Fibroblast of skin of left quadriceps (primary cell): ENCODE measurements at places on chromosomes 1 and 21.

DNA sequence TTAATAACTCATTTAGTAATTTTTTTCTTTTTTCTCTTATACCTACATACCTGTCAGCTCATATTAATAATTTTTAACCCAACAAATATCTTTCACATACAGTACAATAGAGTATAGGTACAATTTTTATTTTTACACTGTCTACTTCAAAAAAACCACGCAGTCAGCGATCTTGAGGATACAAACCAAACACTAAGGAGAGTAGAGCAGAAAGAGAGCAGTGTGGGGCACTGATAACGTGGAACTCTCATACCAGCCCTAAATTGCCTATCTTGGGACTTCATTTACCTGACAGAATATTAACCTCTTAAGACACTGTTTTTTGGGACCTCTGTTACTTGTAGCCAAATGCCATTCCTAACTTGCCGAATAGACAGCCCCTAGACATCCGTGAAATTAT is 5.5 kb downstream of the TRMT1L start:
- no peak for DNase-seq

DNA sequence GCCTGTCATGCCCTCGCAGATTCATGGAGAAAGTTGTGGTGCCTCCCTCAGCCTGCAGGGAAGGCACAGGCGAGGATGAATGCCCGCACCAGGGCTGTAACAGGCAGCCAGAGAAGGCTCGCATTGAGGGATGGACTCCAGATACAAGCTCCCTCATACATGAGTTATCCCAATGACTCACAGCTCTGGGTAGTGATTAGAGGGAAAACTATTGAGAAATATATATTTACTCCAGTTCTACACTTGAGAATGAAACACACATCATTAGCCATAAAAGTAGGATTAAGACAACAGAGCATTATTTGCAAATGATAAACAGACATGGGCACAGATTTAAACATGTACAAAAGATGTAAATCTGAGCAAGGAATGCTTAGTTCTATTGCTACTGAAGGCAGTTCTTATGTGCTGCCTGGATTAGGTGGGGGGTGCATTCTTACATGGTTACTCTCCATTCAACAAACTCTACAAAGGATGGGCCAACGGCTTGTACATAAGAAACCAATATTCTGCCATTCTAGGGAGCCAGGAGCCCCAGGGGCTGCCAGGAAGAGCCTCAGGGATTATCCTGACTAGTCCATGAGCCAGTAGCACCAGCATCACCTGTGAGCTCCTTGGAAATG is 97.9 kb downstream of the CSMD2 start:
- peak; percentile 90 for DNase-seq

DNA sequence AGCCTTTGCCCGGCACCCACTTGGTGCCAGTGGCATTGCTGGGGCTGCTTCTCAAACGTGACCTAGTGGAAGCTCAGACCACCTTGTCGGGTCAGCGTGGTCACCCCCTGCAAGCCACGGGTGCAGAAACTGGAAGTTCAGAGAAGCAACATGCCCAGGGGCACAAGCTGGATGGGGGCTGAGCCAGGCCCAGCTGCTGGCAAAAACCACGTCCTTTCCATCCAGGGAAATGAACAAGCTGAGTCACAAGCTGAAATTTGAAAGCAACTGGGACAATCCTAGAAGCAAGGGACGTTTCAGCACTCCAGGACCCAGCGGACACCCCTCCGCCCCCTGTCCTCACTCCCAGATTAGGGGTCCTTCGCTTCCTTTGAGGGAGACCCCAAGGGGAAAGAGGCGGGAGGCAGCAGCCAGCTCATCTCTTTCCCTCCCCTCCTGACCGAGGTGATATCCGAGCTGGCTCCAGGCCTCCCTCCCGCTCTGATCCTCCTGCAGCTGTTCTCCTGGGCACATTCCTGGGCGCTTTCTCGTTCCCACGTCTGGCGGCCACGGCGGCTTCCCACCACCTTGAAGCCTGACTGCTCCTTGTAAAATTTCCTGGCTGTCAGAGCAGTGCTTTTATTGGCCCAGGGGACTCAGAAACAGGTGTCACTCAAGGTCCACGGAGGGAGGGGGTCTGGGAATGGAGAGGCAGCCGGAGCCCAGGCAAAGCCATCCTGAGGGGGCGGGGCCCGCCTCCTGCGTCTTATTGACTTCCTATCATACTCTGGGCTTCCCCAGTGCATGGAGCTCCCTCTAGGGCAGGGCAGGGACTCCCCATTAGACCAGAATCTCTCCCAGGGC is 62.8 kb downstream of the PAX7 start:
- no peak for DNase-seq

DNA sequence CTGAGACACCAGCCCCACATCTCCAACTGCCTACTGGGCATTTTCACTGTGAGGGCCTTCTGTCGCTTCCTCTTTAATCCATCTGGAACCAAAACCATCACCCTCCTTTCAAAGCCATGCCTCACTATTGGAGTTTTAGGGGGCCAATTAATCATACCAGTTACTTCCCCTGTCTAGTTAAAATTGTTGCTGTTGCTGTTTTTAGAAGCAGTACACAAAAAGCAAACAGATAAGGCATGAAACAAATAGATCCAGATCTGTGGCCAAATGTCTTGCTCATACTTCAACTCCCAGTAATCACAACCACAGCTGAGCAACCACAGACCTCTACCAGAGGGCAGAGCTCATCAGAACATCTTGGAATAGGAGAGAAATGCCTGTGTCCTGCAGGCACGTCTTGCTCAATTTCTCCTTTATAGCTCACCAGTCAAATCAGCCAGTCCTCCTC is 133.8 kb upstream of the C1orf105 start:
- DNase-seq: peak; percentile 78

DNA sequence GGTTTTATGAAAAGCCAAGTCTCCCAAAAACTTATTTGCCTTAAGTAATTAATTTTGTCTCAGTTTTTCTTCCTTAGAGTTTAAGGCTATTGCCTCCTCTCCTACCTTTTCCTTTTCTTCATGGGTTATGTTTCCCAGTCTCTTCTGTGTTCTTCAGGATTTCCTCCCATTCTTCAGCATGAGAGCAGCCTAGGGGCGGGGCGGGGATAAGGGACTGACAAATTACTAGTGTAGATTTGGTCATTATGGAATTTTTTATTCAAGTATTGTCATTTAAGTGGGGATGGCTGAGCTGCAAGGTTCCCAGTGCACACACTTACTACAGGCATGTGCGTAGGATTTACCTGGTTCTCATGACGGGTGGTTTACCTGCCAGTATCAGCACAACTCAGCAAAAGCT is 35.2 kb upstream of the PIGV start:
- no peak for DNase-seq

GRCh38 chr21:25640202-25640942 is 1.3 kb downstream of the JAM2 start:
- no peak for DNase-seq

- DNase-seq: no peak
Measured at GRCh38 chr1:223815020-223815853, 30.5 kb downstream of the TP53BP2 start.

DNA sequence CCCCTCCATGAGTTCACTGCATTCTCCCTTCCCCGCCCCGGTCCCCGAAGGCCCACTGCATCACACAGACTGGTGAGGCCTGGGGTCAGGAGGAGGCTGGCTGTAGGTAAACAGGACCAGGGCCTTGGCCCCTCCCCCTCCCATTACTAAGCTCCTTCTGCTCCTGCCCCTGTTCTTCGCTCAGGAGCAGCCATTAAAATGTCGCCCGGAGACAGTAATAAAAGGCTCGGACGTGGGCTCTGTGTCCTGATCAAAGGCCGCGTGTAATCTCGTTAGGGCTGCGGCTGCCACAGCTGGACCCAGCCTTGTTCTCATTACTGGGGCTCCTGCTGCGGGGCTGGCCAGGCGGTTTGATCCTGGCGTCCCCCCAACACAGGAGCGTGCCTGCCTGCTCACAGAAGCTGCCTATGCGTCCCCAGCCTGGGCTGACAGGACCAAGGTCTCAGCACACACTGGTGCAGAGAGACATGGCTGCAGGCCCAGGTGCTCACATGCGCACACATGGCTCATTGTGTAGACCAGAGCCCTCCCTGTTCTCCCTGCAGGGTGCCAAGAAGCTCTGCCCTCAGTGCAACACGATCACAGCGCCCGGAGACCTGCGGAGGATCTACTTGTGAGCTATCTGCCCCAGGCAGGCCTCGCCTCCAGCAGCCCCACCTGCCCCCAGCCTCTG is 24.0 kb downstream of the TMEM53 start:
- DNase-seq: no peak

DNA sequence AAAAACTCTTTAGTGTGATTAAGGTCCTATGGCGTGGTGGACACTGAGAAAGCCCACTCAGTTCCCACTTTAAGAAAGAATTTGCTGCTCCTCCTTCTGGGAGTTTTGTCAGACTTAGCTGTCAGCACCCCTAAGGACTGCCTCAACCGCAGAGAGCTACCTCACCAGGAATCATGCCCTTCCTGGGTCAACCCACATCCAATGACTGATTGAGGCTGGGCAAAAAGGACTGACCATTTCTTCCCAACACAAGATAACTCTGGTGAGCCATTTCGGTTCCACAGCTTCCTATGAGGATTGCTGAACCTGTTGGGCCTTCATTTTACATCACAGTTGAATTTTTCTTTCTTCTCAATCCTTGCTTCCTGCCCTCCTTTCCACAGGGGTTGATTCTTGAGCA is 197.9 kb downstream of the NCAM2 start:
- DNase-seq: no peak

GRCh38 chr1:101452825-101453224 is 216.0 kb downstream of the S1PR1 start:
- no peak for DNase-seq

- no peak for DNase-seq
Measured at GRCh38 chr21:44405948-44406872, 49.1 kb upstream of the LRRC3 start.

DNA sequence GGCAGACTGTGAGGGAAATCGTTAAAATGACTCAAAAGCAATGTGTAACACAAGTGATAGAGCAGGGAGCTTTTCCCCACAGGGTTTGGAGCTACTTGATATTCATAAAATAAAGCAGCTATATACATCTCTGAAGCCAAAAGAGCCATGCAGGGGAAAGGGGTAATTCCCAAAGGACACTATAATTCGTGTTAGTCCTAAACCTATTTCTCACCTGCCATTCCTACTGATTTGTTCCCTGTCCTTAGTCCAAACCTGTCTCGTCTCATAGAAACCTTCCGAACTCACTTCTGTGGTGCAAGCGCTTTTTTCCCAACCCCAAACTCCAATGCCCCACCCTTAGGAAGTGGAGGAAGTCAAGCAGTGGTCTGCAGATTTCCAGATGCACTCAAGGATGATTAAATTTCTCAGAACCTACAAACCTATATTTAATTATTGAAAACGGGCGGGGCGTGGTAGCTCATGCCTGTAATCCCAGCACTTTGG is 946 bp upstream of the HNRNPR start:
- no peak for DNase-seq

GRCh38 chr1:91774520-91775203 is 111.3 kb downstream of the TGFBR3 start:
- peak; percentile 64 for DNase-seq

- peak; percentile 57 for DNase-seq
Measured at GRCh38 chr1:221886743-221887414, 145.0 kb upstream of the DUSP10 start.

- no peak for DNase-seq
Measured at GRCh38 chr1:156149374-156150332, 3.7 kb upstream of the SEMA4A start.

- peak; percentile 11 for DNase-seq
Measured at GRCh38 chr1:70142075-70142474, 63.3 kb downstream of the LRRC40 start.

DNA sequence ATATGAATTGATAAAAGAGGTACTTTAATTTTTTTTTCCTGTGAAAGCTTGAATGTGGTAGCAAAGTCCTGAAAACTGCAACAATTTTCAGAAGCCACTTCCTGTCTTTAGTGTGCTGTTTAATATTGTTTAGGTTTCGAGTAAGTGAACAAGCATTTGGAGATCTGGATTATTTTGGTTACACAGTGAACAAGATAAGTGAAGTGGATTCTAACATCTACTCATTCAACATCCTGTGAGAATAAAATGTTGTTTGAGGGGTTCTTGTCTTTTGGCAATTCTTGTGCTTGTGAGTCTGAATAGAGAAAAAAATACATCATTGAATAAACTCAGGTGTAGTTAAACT is 35.2 kb upstream of the PLA2G4A start:
- no peak for DNase-seq

- no peak for DNase-seq
Measured at GRCh38 chr1:205800981-205801703, 11.9 kb downstream of the SLC41A1 start.
